ENCODE measurements at places on chromosomes 2 and 18.

- DNase-seq: no peak
Observed at GRCh38 chr2:73000808-73001570, 70.5 kb downstream of the SFXN5 start.

- no peak for DNase-seq
Observed at GRCh38 chr2:233096006-233096405, 35.9 kb downstream of the INPP5D start.

GRCh38 chr2:136844546-136844945 lies 79.2 kb downstream of the THSD7B start:
- DNase-seq: no peak

GRCh38 chr18:78776151-78776550 lies 203.5 kb upstream of the SALL3 start:
- DNase-seq: no peak

Measured in NCI-H446 (cell line).